ENCODE measurements at places on chromosomes 2 and 18.

- no peak for DNase-seq
Measured at GRCh38 chr18:58859907-58860306, 4.8 kb upstream of the ZNF532 start.

DNA sequence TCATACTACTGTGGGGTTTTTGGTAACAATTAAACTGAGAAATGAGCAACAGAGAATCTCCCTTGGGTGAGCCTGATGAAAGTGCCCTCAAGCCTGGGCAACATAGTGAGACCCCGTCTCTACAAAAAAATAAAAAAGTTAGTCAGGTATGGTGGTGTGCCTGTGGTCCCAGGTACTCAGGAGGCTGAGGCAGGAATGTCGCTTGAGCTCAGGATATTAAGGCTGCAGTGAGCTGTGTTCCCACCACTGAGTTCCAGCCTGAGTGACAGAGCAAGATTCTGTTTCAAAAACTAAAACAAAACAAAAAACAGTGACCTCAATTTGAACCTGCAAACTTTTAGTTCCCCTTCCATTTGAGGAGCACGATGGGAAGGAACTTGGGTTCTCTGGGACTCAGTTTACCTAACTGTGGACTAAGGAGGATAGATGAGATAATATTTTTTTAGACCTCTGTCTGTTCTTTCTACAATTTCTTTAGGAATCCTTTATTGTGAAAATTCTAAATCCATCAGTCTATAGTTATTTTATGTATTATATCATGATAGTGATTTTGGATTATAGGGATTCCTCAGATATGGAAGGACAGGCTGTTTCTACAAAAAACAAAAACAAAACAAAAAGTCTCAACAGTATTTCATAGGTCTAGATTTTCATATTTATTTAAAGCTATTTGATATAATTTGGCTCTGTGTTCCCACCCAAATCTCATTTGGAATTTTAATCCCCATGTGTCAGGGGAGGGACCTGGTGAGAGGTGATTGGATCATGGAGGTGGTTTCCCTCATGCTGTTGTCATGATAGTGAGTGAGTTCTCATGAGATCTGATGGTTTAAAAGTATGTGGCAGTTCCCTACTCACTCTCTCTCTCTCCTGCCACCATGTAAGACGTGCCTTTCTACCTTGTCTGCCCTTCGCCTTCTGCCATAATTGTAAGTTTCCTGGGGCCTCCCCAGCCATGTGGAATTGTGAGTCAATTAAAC, 178.6 kb downstream of the MYCN start:
- peak; percentile 97 for DNase-seq

- DNase-seq = no peak
Measured at GRCh38 chr2:43233218-43234212, 7.1 kb upstream of the ZFP36L2 start.

DNA sequence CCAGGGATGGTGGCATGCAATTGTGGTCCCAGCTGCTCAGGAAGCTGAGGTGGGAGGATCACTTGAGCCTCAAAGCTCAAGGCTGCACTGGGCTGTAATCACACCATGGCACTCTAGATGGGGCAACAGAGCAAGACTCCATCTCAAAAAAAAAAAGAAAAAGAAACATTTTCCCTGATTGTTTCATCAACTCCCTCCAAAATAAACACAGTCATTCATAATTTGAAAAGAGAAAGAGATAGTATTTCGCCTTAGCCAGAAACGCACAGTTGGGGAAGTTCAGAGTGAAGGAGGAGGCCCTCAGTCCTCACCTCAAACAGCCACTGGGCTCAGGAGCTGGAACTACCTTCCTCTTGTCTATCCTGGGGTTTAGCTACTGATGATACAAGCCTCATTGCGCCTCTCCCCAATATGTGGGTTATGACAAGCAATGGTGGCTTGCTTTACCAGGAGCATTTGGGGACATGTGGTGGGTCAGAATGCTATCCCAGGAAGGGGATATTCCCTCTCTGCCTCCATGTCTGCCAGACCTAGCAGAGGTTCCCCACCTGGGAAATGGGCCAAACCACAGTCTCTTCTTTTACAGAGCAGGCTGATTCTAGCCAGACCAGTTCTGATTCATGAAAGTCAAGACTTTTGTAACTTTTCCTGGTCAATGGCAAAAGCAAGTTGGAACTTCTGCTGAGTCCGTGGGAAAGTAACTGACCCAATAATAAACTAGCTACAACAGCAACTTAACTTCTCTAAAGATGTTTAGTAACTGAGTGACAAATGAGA, 22.2 kb upstream of the TMEM87B start:
- no peak for DNase-seq

DNA sequence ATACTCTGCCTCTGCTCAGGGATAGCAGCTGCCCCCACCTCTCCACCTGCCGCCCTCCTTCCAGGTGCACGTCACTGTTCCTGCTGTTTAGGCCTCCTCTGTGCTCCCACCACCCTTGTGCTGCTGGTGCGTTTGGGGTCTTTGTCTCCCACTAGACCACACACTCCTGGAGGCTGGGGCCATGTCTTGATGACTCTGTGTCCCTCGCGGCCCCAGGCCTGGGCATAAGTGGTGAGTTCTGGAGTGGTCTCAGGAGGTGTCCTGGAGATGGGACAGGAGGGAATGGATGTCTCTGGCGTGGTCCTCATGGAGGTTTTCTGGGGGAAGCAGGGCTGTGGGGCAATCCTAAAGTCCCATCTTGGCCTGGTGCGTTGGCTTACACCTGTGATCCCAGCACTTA, 132.1 kb downstream of the TFCP2L1 start:
- no peak for DNase-seq

- peak; percentile 43 for DNase-seq
Measured at GRCh38 chr2:38602136-38602731, 494 bp downstream of the HNRNPLL start.

DNA sequence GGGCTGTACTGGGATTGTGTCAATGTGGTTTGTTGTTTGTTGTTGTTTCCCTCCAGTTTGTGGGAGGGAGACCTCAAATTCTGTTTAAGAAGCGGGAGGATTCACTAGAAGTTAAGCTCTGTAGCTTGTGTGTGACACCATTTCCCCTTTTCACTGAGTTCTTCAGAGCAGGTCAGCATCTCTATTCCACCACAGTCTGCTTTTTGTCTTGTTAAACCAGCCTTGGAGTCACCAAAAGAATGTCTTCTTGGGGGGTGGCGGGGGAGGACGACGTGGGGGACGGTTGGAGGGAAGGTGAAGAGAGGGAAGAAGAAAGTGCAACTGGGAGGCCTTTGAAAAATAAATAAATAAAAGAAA, 2.3 kb upstream of the BCL11A start:
- no peak for DNase-seq

DNA sequence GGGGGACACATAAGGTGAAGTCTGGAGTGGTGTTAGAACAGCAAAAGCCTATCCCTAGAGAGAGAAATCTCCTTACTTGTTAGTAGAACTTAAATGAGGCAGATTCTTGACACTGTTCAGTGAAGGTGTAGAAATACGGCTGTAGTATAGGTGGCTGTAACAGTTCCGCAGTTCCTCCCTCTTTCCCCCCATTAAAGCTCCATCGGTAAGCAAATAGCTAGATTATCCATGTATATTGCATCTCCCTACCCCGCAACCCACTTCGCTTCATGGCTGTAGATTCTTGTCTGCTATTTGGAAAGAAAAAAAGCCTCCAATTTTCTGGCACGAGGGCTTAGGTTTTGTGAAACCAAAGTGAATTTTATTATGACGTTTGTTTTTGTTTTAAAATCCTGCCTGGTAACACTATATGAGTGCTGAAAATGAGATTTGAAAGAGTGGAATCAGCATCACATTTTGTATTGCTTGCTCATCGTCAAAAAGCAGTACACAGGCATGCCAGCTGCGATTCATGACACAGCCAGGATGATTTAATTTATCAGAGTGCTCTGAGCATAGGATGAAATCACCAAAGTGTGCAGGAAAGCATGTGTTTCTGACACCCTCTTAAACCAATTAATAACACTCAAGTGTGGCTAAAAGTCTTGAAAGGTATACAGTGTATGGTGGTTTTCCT, 1.4 kb downstream of the FAM171B start:
- DNase-seq = peak; percentile 46

DNA sequence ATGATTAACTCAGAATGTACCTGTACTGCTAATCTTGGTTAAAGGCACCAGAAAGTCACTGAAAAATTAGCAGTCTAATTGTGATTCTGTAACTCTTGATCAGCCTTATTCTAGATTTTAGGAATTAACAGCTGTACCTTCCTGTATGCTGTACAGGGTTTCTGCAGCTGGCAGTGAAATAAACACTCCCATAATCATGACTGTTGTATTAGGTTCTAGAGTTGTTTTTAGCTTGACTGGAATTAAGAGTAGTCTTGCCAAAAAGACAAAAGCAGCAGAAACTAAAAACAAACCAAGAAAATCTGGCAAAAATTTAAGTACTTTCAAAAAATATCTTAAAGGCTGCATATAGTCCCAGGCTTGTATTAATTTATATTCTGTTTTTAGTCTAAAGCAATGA, 103.5 kb downstream of the SOS1 start:
- DNase-seq = no peak

DNA sequence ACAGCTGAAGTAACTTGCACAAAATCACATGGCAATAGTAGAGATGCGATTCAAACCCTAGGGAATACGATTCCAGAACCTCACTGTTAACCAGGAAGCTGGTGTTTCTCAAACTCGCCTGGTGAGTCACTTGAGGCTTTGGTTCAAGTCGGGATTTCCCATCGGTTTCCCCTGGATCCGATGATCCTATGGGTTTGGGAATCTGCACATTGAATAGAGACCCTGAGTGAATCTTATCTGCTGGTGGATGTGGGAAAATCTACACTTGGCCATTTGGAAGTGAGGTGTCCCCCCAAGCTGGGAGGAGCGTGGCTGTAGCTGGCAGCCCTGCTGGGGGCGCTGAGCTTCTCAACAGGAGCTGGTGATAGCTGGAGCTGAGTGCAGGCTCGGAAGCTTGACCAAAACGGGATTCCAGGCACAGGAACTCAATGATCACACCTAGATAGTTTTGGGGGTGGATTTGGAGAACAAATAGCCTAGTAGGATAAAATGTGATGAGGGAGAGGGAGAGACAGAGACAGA, 135.4 kb downstream of the PRKCE start:
- no peak for DNase-seq

GRCh38 chr2:120223034-120223912, at the start of gene TMEM185B:
TSS of gene TMEM185B (minus strand) at chr2:120223400. CDS start at chr2:120222976, 424 bp downstream.
- DNase-seq = peak; percentile 61

GRCh38 chr2:162085090-162085891, 11.3 kb upstream of the DPP4 start:
- DNase-seq = no peak

GRCh38 chr2:101770726-101771125, 73.2 kb downstream of the MAP4K4 start:
- peak; percentile 59 for DNase-seq

DNA sequence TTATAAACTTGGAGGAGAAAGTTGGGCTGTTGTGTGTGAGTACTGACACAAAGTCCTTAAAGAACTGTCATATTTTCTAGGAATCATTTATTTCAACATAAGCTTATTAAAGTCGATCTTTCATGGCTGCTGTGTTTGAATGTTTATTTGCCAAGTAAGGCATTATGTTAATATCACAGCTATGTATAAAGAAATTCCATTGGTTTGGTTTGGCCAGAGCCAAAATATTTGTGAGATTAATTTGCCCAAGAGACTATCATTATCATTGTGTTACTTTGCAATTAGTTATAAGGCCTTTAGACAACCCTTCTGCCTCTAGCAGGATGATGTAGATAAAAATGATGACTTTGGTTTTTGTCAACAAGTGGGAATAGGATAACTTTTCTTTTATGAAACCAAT, 240.6 kb upstream of the NT5C1B start:
- DNase-seq = no peak

GRCh38 chr2:180938451-180938850, 42.0 kb upstream of the UBE2E3 start:
- no peak for DNase-seq

DNA sequence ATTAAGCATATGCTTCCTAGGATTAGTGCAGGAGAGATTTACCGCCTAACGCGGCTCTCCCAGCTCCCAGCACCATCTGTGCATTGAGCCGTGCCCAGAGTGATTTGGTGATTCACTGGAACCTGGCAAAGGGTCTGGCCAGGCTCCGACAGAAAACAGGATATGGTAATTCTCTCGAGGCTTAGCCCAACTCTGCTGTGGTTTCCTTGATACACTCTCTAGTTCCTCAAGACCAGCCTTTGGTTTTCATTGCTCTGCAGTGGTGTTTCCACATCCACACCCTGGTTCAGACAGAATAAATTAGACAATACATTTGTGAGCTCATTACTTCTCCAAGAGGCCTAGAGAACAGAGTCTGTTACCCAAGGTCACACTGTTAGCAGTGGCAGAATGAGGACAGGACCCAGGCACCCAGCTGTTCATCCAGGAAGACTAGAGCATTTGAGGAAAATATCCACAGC, 23.0 kb upstream of the SMAD2 start:
- no peak for DNase-seq

- DNase-seq = no peak
Measured at GRCh38 chr2:61371027-61371426, 99.9 kb downstream of the USP34 start.

GRCh38 chr2:128414946-128415778, 96.5 kb upstream of the HS6ST1 start:
- DNase-seq = no peak

DNA sequence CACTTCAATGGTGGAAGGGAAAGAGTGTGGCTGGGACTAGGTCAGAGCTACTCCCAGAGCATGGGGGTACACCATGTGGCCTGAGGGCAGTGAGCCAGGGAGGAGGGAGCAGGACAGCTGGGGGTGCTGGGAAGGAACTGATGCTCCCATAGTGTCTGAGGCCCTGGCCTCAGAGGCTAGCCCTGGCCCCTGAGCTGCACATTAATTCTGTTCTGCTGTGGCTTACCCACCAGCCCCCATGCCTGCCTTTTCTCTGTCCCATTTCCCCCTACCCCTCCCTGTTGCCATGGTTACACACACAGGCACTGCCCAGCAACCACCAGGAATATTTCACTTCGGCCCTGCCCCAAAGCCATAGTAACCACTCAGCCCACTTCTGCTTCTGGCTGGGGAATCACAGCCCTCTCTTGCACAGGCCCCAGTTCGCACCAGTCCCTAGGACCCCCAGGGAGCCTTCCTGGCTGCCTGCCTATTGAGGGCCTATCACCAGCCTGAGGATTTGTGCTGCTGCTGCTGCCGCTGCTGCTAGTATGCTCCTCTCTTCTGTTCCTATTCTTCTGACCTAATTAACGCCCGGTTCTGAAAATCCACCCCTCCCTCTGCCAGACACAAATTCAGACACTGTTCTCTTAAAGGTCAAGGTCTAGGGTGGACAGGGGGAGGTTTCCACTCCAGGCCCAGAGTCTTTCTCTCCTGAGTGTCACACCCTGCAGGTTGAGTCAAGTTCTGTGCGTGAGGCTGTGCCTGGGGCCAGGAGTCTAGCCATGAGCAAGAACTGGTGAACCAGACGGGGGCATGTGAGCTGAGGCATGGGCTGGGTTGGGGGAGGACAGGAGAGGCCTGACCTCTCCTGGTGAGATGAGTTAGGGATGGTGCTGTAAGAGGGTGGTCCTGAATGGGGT, 87.1 kb upstream of the MCFD2 start:
- DNase-seq = peak; percentile 75

Data from SK-N-DZ (cell line).